Amniotic stem cell (primary cell): ENCODE measurements at places on chromosomes 5 and 9.

DNA sequence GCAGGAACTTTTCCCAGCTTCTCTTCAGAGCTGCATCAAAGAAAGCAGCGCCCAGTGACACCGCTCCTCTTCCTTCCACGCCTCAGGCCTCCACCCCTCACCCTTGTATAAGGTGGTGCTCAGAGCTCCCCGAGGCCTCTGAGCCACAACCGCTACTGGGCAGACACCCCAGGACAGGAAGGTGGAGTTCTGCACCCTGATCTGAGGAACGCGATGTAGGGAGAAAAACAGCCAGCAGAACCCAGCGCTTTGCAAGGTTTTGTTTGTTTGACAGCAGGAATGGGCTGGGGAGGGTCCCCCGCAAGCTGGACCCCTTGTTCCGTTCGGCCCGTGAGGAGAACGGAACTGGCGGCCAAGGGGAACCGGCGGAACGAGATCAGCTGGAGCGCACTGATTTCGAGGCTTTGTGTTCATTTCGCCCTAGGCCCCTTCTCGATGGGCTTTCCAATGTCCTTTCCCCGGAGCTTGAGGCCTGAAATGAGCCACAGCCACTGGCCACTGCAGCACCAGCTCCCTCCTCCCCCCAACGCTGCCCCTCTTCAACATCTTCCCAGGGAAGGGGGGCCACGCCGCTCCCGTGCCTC is 4.1 kb downstream of the EDF1 start:
- DNase-seq, result no peak

DNA sequence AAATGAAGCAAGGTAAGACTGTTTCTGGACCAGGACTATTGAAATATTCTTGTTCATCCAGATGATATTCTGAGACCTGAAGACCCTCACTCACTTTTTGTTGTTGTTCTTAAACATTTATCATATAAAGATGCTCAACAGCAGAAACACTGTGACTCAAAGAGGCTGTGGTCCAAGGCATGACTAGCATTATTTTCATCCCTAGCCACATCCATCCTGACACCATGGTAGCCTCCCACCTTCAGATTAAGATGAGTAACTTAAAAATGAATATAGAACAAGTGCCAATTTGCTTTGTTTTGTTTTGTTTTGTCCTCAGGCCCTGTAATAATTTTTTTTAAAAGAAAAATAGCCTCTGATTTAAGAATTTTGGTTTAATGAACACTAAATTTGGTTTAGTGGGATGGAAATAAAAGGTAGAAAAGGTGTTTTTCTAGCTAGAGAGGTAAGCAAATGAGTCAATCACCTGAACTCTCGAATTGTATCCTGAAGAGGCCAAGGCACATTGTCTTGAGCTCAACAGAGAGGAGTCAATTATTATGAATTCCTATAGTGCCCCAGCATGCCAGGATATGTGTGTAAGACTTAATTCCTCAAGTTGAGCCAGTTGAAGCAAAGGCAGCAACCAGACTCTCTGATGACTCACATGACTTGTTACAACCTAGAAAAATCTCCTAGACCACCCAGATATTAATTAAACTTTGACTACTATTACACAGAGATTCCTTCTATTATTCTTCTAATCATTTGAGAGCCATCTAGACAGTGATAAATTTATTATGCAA is 380.1 kb upstream of the TUSC1 start:
- DNase-seq, result no peak

DNA sequence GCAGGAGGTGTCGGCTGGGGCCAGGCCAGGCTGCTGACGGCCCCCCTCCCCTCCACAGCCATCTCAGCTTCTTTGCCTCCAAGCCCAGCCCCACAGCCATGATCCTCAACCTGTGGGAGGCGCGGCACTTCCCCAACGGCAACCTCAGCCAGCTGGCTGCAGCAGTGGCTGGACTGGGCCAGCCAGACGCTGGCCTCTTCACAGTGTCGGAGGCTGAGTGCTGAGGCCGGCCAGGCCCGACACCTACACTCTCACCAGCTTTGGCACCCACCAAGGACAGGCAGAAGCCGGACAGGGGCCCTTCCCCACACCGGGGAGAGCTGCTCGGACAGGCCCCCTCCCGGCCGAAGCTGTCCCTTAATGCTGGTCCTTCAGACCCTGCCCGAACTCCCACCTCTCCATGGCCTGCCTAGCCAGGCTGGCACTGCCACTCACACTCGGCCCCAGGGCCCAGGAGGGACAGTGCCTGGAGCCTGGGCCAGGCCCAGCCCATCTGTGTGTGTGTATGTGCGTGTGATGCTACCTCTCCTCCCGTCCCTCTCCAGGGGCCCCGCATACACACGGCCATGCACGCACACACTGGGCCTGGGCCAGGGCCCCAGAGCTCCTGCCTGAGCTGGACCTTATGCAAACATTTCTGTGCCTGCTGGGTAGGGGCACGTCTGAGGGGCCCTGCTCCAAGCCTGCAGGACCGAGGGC is 19.3 kb downstream of the HK3 start:
- no peak for DNase-seq

DNA sequence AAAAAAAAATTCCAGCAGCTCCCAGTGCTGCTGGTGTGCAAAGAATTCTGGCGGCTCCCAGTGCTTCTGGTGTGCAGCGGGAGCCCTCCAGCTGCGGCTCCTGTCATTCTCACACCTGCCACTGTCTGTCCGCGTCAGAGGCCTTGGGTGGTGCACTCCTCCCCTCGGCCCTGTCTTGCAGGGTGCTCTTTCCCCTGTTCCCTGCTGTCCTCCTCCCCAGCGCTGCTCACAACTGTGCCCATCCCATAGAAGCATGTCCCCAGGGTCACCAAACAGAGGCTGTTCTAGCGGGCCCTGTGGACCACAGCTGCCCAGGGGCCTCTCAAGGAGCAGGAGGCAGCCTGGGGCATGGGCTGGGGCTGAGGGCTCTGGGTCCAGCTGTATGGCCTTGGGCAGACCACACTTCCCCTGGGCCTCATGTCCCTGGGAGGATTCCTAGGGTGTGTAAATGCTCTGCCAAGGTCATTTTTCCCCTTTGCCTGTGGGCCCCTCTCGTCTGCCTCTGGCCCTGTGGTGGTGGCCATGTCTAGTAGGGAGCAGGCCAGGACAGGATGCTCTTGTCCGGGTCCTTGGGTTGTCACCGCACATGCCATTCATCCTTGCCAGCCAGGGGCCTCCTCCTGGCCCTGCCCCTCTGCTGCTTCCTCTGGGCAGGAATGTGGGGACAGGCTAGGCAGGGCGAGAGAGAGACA is 68.2 kb downstream of the PHF2 start:
- DNase-seq, result no peak

DNA sequence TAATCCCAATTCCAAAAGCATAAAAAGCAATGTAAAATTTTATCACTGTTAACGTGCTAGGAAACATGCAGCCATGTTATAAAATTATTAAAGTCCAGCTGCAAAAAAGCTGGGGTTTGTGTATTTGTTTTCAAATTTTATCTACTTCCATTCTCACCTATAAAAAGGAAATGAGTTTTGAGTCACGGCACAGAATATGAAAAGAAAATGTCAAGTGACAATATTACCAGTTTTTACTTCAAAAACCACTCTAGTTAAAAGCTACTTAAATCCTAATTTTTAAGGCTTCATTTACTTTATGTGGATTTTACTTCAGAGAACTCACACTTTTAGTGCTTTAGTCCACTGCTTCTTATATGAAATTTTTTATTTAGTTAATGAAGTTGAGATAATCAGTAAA is 72.7 kb upstream of the IFNE start:
- DNase-seq, result no peak

DNA sequence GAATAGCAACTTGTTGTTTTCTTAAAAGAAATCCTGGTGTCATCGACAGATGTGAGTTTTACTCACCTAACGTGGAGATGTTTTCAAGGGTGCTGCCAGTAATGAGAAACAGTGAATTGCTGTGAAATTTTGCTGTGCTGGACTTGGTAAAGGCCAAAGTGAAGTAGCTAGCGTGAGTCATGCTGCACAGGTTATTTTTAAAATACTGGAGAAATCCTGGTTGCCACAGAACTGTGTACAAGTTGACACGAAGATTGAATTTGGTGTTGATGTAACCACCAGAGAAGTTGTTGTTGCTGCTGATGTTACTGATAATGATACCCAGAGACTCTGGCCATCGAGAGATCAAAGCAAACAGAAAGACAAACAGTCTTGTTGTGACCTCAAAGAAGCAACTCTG is 187.9 kb upstream of the NFIL3 start:
- no peak for DNase-seq

GRCh38 chr9:79116709-79117108 is 455.1 kb upstream of the TLE4 start:
- DNase-seq, result no peak

GRCh38 chr5:89308606-89309040 is 425.6 kb upstream of the MEF2C start:
- no peak for DNase-seq

DNA sequence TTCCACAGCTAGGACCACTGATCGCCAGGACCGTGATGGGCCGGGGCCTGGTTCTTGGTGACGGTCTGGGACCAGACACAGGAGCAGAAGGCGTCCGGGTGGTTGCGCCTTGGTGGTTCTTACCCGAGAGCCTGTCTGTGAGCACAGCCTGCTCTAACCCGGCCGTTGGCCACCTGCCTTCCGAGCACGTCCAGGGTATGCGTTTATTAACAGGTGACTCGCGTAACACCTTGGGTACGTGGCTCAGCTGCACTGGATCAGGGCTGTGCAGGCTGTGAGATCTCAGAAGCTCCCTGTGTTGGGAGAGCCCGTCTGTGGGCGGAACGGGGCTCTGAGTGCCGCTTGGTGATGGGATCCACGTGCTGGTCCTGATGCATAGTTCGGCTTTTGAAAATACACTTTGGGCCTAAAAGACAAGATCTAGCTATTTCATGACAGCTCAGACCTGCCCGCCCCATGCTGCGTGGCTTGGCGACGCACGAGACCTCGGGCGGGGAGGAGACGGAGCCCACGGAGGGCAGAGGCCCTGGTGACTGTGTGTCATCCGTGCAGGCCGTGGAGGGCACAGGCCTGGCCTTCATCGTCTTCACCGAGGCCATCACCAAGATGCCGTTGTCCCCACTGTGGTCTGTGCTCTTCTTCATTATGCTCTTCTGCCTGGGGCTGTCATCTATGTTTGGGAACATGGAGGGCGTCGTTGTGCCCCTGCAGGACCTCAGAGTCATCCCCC is 6.7 kb upstream of the SLC6A18 start:
- DNase-seq, result no peak

DNA sequence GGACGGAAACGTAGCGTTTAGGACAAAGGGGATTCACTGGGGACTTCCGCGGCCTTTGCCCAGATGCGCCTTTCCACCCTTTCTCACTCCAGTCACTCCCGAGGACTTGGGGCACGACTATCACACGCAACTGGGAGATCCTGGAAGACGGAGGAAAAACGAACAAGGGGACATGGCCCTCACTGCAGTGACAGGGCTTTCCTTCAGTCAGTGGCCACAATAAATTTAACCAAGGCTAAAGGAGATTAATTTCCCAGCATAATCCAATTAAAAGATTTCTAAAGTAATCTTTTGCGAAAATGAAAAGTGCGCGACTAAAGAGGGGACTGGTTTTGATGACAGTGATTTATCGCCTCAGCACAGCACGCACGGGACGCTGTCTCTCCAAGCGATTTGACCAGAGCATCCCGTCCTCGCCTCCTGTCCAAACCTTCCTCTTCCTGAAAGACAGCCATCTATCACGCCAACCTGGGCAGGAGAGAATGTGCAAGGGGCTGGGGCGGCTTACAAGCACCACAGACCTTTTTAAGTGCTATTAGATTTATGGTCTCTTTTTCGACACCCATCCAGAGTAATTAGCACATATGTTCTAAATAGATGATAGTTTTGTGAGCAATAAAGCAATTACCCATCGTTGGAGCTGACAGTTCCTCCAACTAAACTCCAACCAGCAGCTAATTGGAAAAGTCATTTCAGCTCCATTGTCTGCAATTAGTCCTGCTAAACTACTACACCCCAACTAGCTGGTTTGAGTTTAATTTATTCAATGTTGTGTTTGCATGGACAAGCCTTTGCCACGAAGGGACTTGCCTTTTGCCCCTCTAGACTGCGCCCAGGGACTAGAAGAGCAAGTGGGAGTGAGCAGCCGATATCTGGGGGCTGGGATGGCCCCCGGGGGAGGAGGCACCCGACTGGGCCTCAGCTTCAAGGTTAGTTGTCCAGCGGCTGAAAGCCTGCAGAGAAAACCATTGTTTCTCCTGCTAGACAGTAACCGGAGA is 7.4 kb downstream of the NR2F1-AS1 start:
- DNase-seq, result no peak

DNA sequence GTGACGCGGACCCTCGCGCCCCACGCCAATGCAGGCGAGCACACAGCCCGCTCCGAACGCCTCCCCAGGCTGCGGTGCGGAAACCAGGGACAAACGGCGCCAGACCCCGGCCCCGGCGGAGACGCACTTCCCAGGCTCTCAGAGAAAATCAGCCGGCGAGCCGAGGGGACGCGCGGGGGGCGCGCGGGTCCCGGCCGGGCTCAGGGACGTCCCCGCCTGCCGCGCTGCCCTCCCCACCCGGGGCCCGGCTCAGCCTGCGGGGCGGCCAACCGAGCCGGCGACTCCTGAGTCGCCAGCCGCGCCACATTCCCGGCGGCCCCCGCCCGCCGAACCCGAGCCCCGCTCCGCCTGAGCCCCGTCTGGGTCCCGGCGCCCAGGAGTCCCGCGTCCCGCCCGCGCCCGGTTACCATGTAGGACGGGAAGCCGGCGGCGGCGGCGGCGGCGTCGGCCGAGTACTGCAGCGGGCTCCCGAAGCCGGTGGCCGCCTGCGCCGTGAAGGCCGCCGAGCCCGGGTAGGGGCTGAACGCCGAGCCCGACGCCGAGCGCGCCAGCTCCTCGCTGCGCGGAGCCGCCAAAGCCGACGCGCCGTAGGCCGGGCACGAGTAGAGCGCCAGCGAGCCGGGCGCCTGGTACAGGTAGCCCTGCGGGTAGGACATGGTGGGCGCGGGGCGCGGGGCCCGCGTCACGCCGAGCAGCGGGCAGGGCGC is 566 bp downstream of the IRX2 start:
- no peak for DNase-seq

- DNase-seq, result no peak
Measured at GRCh38 chr9:117958726-117959125, 254.5 kb downstream of the TLR4 start.

DNA sequence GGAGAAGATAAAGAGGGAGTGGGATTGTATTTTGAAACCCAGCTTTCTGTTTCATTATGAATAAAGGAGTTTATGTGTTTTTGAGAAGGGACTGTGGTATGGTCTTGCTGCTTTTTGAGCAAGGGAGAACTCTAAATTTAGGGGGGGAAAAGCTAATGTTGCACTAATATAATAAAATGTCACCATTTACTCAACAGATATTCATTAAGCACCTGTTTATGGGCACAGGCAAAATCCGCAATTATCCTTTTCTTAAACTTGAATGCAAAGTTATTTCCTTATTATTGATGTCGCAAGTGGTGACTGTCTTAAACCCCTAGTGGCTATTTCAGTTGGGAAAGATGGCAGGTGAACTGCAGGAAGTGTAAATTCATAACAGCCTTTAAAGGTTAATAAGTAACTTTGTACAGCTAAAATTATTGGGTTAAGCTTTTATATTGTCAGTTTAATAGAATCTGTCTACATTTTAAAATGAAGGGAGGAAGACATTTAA is 1.5 kb downstream of the CDC42SE2 start:
- no peak for DNase-seq
